ENCODE measurements at places on chromosomes 16 and 17. TPM values are rescaled to one million over a fixed set of nuclear protein-coding genes. Genes with fewer than 3 reads are reported as not detected.

Gene NOTUM
- total RNA-seq: 3.2 TPM

Gene ADAMTS18
- total RNA-seq: 0.12 TPM

Gene KRT25
- total RNA-seq: not detected

- peak; percentile 55 for DNase-seq
Observed at GRCh38 chr16:70395345-70395901, 43.5 kb downstream of the ST3GAL2 start.

Gene CD300E
- total RNA-seq: not detected

DNA sequence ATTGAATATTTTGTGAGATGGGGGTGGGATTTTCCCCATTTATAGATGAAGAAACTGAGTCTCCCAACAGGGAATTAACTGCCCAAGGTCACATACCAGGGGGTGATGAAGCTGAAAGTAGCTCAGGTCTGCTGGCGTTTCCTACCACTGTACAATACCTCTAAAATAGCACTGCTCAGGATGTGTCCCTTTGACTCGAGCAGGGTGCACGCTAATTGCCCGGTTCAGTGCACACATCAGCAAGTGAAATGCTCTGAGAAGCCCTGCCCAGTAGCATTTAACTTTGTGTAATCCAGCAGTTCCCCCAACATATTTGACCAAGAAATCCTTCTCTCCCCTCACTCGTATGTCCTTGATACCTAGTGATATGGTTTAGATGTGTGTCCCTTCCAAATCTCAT lies 50.1 kb upstream of the DDX52 start:
- no peak for DNase-seq

DNA sequence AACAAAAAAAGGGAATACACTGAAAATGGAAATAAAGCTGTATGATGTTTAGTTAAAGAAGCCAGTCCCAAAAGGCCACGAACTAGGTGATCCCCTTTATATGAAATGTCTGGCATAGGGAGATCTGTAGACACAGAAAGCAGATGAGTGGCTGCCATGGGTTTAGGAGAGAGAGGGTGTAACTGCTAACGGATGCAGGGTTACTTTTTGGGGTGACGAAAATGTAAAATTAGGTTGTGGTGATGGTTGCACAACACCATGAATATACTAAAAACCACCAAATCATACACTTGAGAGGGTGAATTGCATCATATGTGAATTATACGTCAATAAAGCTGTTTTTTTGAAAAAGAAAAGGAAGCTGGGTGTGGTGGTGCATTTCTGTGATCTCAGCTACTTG lies 99.6 kb downstream of the ADCY9 start:
- DNase-seq: peak; percentile 20

- no peak for DNase-seq
Observed at GRCh38 chr16:56641166-56641565, 2.7 kb downstream of the MT1A start.

Gene DPH1
- 29.5 TPM for total RNA-seq

Gene RNFT1
- total RNA-seq: 27.1 TPM

DNA sequence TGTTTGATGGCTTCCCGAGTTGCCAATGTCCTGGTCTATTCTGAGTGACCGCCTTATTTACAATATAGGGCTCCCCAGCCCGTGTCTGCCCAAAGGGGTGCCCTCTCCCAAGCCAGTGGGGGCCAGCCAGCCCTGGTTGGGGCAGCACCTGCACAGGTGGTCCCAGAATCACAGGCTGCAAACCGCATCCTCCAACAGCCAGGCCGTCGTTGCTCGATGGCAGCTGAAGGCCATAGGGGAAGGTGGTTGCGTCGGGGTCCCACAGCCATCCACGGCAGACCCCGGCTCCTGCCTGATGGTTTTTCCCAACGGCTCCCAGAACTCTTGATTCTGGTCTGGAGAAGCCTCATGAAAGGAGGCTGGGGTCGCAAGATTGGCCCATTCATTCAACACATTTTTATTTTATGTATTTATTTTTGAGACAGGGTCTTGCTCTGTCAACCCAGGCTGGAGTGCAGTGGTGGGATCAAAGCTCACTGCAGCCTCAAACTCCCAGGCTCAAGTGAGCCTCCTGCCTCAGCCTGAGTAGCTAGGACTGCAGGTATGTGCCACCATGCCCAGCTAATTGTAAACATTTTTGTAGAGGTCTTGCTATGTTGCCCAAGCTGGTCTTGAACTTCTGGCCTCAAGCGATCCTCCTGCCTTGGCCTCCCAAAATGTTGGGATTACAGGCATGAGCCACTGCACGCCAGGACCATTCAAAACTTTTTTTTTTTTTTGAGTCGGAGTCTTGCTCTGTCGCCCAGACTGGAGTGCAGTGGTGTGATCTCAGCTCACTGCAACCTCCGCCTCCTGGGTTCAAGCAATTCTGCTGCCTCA lies 79.0 kb upstream of the TOB1 start:
- DNase-seq: no peak

Gene TBC1D3K
- not detected for total RNA-seq

GRCh38 chr17:46191322-46192188 lies 1.7 kb downstream of the KANSL1 start:
- DNase-seq: peak; percentile 60

Gene PTGES3L
- total RNA-seq: 0.67 TPM

Gene CD300H
- not detected for total RNA-seq

Gene TP53TG3C
- total RNA-seq: not detected

Gene TBC1D3C
- total RNA-seq: 1.1 TPM

Data from M059J (cell line).